Stimulated activated CD8-positive, alpha-beta memory T cell treated with anti-CD3 and anti-CD28 coated beads, Interleukin-4, amount 100 ng/mL, for 1 hour (primary cell): ENCODE measurements at places on chromosomes 13 and 19.

GRCh38 chr13:39866722-39867121 is 211.3 kb downstream of the COG6 start:
- no peak for DNase-seq

DNA sequence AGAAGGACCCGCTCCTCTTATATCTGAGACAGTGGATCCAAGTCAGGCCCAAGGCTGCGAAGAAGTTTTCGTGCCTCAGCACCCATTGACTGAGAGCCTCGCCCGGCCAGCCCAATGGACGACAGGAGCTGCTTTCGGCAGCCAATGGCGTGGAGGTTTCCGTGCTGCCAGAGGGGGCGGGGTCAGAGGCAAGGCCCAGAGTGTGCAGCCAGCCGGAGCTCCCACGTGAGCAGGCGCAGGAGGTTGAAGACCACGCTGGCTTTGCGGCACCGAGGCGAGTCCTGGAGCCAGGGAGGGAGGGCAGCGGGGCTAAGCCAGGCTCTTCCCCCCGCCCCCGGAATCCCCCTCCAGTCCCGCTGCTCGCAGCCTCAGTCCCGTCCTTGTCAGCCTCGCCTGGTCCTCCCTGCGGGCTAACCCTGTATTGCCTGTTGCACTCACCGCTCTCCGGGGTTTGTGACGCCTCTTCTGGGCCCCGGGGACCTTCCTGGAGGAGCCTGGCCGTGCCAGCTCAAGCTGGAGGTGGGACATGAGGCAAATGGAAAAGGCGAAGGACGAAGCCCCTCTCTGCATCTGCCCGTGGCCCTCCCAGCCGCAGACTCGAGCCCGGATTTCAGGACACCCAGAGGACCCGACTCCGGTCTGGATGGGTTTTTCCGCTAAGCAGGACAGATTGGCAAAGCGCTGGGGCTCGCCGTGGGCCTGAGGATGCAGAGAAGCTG is 1.5 kb downstream of the IFNL4 start:
- no peak for DNase-seq

- DNase-seq: no peak
Observed at GRCh38 chr19:51514866-51515481, 13.4 kb upstream of the SIGLEC12 start.

GRCh38 chr13:46759846-46760245 is 37.1 kb downstream of the ESD start:
- no peak for DNase-seq

- no peak for DNase-seq
Observed at GRCh38 chr13:51831519-51831918, 13.5 kb downstream of the TMEM272 start.

- no peak for DNase-seq
Observed at GRCh38 chr13:113399755-113400149, 35.8 kb upstream of the GRTP1 start.

DNA sequence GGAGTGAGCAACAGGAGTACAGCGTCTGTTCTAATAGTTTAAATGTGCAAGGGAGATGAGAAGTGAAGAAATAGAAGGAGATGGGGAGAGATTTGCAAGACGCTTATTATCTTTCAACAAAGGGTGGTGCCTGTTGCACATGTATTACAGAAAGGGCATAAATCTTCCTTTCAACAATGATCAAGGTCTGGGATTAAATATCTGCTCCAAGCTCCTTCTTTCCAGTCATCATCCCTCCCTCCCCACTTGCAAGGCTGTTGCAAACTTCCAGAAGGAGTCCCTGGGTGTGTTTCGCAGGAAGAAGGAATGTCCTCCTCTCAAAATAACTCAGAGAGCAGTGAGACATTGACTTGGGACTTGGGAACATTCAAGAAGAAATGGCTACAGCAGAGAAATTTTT is 63.5 kb upstream of the MYCBP2 start:
- no peak for DNase-seq

- DNase-seq: no peak
Observed at GRCh38 chr13:111112196-111112595, 2.9 kb upstream of the ARHGEF7 start.

GRCh38 chr13:44906713-44907112 is 82.6 kb downstream of the NUFIP1 start:
- DNase-seq: no peak

DNA sequence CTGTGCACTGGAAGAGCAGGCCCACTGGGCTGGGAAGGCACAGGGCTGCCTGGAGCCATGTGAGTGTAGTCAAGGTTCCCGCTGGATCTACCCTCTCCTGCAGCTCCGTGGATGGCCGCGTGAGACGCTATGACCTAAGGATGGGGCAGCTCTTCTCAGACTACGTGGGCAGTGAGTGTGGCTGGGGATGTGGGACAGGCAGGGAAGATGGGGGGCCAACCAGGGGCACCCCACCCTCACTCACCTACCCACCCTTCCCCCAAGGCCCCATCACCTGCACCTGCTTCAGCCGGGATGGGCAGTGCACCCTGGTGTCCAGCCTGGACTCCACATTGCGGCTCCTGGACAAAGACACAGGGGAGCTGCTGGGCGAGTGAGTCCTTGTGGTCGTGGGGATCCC is 6.1 kb downstream of the WDR83 start:
- no peak for DNase-seq

GRCh38 chr19:8004723-8005513 is 523 bp downstream of the ELAVL1 start:
- no peak for DNase-seq

DNA sequence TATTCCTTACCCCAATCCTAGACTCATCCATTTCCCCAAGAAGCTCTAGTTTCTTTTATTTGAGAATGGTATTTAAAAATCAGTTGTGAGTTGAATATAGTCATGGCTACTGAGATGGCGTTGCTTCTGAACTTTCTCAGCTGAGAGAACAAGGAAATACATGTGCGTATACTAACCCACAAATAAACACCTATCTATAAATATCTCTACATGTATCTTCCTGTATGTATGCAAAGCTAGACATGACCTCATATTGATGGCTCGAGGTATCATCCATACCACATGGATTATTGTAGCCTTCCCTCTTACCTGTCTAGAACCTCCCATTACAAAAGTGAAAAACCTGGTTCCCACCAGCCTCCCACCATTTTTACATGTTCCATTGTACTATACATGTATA is 141.0 kb downstream of the UFM1 start:
- no peak for DNase-seq

DNA sequence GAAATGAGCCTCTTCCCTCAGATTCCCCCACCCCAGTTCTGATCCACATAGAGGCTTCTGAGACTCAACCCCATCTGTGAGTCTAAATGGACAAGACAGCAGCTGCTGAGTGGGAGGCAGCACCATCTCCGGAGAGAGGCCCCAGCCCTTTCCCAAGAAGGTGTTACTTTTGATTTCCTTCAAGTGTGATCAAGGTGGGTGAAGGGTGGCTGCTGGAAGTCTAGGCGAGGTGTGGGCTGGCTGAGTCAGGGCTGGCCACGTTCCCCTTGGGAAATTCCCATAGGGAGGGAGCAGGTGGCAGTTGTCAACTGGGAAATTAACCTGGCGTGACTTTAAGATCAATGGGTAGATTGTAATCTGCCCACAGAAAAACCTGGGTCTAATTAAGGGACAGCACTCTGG is 148.0 kb downstream of the FOXO1 start:
- DNase-seq: no peak

GRCh38 chr19:53903055-53903680 is 5.9 kb upstream of the CACNG7 start:
- no peak for DNase-seq

GRCh38 chr13:111153977-111154332 is 38.8 kb downstream of the ARHGEF7 start:
- no peak for DNase-seq

- no peak for DNase-seq
Observed at GRCh38 chr13:27712421-27712820, 79.9 kb upstream of the GSX1 start.

DNA sequence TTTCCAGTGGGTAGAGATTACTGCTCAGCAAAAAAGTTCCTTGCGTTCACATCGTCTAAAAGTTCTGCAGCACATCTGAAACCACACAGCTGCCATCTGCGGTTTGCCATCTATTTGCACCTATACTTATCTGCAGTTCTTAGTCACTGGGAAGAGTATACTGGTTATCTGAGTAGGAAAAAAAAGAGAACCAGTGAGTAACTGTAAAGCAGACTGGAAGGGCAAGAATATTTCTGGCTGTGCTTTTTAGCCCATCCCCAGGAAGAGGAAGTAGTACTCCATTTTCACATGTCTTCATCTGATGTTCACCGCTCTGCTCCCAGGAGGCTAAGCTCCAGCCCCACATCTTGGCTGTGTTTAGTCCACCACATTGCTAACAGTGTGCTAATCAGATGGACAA is 35.6 kb downstream of the EFNB2 start:
- no peak for DNase-seq

DNA sequence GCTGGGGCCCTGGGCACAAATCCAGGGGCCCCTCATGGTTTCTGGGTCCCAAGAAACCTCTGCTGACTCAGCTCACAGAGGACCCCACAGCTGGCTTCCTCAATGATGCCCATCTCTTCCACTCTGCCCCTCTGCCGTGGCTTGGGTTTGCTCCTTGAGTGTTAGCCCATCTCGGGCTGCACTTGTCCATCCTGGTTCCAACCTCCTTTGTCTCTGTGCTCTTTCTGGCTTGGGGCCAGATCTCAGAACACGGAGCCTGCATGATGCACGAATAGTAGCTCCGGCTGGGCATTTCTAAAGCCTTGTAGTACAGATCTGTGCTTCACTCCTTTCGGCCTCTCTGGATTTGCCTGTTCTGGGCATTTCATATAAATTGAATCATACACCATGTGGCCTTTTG is 53.8 kb downstream of the F2RL3 start:
- no peak for DNase-seq

- DNase-seq: no peak
Observed at GRCh38 chr13:30572859-30573275, 44.9 kb upstream of the USPL1 start.

DNA sequence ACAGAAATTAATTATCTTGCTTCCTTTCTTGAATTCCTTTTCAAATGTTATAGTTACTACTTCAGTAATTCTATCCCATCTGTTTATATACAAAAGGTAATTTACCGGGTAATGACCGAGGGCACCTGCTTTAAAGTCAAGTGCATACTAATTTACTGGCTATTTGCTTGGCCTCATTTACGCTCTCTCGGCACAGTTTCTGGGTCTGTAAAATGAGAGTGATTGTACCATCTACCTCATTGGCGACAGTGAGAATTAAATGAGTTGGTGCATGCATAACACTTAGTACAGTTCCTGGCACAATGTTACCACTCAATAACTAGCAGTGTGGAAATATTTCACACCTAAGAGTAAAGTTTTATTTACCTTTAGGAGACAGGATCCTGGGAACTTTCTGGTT is 111.6 kb downstream of the GGACT start:
- DNase-seq: no peak

- DNase-seq: no peak
Observed at GRCh38 chr13:113669755-113670341, 2.8 kb downstream of the GRK1 start.

DNA sequence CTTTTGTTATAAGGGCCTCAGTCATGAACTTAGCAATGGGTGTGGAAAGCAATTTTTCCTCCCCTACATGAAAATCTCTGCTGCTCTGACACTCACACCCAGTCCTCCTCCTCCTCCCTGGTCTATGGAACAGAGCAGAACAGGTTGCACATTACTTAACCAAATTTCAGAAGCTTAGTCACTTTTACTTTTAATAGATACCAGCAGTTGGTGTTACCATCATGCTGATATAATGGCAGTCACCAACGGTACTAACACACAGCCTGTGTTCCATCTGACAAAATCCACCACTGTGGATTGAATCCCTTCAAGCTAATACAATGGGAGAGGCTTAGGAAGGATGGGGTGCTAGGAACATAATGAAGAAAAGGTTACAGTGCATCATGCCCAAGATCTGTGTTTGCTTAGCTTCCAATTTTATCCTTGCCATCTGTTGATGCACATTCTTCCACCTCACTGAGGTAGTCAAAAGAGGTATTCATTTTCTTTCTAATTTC is 9.8 kb downstream of the TPT1 start:
- no peak for DNase-seq

DNA sequence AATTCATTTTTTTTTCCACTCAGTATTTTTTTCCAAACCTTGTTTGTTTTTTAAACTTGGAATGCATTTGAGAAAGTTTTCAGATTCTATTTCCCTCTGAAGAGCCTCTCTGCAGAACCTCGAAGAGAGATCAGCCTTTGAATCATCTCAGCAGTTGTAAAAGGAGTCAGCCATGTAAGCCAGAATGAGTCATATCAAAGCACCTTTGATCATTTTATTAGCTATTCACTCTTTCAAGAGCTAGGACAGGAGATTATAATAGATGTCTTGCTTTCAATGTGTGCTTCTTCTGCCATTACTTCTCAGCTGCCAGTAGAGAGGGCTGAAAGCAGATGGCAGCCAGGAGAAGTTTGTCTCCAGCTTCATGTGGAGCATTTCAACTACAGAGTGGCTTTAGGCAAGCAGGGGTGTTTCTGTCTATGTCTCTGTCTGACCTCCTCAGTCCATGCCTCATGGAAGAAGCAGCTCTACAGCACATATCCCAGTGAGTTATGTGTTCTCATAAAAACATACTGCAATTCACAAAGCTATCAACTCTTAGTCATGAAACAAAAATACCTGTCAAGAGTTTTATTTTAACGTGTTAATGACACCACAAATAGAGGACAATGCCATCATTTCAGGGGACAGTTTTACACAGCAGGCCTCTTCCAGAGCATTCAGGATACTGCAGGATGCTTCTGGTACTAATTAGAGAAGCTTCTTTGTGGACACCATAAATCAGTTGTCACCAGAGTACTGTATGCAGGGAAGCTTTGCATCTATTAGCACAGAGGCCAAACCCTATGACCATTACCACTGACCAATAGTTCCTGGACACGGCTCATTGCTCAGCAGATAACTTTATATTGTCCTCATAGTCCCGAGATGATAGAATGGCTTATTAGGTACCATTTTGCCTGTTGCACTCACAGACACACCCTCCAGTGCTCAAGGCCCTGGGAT is 94.3 kb downstream of the NHLRC3 start:
- DNase-seq: no peak

DNA sequence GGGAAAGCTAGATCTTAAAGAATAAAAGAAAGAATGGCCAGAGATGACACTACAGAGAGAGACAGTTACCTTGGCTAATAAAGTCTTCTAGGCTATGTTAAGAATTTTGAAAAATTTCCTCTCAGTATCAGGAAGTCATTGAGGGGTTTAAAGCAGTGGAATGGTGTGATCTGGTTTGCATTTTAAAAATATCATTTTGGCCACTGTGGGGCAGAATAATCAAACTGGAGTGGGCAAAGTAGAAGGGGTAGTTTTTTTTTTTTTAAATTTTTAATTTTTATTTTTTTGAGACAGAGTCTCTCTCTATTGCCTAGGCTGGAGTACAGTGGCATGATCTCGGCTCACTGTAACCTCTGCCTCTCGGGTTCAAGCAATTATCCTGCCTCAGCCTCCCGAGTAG is 4.4 kb upstream of the CNMD start:
- no peak for DNase-seq

- DNase-seq: no peak
Observed at GRCh38 chr13:106981051-106981450, 413.1 kb upstream of the ARGLU1 start.
